ENCODE measurements at places on chromosomes 1 and 21.

DNA sequence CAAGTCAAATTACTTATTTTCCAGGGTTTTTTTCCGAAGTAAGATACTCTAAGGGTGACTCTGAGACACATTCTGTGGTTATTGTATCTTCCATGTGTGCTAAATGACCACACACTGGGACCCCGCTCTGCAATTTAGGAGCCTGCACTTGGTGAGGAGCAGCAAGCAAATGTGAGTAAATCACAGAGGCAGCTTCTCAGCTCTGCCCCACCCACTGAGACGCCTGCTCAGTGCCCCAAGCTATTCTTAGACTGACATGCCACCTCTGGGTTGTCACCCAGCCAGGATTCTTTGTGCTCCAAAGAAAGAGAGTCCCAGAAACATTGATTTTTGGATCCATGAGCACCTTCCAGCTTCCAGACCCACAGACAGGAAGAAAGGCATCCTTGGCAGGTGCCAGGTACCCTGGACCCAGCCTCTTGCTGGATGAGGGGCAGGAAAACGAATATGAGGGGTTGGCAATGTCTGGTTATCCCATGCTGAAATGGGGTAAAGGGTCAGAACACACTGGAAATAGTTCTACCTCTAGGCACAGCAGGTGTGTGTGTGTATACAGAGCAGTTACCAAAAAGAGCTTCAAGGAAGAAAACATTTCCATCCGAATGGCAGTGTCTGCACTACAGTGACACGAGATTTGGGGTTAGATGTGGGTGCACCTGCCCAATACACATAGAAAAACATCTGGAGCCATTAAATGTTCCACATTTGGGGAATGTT, 41.2 kb downstream of the TNR start:
- DNase-seq = no peak

DNA sequence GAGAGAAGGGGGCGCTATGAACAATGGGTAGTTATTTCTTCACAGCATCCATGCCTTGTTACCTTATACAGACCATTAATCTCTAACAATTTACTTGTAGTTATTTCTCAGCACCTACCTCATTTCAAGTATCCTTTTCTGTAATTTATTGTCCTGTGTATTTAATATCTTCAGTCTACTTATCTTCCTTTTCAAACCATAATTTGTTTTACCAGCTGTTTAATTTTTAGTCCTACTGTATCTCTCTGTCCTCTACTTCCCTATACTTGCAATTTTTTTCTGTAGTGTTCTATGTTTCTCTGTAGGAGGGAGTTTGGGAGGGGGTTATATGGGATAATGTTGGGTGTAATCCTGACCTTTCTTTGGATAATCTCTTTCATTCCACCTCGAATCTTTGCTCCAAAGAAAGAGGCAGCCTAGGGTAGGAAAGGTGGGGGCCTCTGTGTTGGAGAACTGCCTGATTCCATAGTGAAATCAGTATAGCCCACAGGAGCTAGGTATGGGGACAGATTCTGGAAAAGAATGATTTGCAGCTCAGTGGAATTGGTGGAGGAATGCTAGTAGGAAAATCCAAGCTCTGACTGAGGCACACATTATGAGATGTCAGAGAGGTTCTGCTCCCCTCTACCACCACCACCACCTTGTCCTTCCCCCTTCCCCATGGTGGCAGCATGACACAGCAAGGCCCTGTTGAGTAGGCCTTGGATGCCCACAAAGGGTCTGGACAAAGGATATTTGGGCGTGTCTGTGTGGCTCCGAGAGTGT, 642 bp downstream of the MLLT11 start:
- no peak for DNase-seq

GRCh38 chr1:101119289-101119688, 93.7 kb upstream of the DPH5 start:
- no peak for DNase-seq

- DNase-seq = no peak
Measured at GRCh38 chr21:44019568-44019958, 7.5 kb downstream of the TRAPPC10 start.

- no peak for DNase-seq
Measured at GRCh38 chr1:44572572-44572879, 101.8 kb downstream of the TMEM53 start.

DNA sequence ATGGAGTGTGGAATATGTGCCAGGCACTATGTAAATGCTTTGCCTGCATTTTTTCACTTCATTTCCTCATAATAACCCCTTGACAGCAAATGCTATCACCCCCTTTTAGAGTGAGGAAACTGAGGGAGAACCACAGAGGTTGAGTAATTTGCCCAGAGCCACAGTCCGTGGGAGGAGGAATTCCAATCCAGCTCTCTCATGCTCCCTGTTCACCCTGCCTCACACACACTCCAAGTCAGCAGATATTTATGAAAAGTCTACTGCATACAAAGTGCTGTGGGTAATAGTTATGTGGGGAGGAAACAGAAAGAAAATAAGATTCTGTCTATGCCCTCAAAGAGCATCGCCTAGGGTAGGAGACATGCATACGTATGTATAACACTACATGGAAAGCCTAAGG, 30.9 kb upstream of the RBM15 start:
- no peak for DNase-seq

All from NCI-H1048 (cell line).